T-helper 2 cell treated with Interferon-gamma antibody and Interleukin-4, amounts not matched to agents 5 μg/mL and 100 μg/mL, for 36 hours (primary cell): ENCODE measurements at places on chromosomes 2 and 18.

DNA sequence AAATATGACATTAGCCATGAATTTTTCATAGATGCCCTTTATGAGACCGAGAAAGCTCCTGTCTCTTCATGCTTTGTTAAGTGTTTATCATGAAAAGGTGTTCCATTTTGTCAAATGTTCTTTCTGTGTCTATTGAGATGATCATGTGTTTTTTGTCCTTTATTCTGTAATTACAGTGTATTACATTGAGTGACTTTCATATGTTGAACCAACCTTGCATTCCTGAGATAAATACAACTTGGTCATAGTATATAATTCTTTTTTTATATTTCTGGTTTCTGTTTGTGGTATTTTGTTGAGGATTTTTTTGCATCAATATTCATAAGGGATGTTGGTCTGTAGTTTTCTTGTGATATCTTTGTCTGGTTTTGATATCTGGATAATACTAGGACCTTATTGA is 52.9 kb upstream of the HPCAL1 start:
- DNase-seq, result no peak

DNA sequence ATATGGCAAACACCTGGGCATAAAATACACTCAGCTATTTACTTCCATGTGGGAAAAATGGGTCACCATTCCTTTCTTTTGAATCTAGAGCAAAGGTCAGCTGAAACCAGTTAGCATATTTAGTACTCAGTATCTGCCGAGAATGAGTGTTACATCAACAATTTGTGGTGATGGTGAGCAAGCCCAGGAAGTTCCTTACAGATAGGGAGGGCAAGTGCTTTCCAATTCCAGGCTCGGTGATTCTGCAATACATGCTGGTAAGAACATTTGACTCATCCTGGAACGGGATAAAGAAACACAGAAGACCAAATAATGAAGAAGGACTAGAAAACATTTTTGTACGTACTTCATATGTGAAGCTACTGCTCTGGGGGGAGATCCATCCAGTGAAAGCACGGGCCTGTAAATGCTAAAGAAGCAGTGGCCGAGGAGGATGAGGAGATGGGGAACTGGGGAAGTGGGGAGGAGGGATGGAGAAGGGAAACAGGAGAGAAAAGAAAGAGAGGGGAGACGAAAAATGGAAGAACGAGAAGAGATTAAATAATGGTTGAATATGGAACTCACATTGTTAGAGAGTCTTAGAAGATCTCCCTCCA is 251.9 kb downstream of the TTC32 start:
- DNase-seq, result no peak

- DNase-seq, result no peak
Measured at GRCh38 chr2:228474466-228474865, 293.0 kb upstream of the SPHKAP start.

- DNase-seq, result no peak
Measured at GRCh38 chr2:156565066-156565710, 129.0 kb downstream of the GPD2 start.

- no peak for DNase-seq
Measured at GRCh38 chr2:172376505-172377125, 50.8 kb upstream of the ITGA6 start.

- DNase-seq, result no peak
Measured at GRCh38 chr2:238046725-238047270, 14.0 kb upstream of the SCLY start.

DNA sequence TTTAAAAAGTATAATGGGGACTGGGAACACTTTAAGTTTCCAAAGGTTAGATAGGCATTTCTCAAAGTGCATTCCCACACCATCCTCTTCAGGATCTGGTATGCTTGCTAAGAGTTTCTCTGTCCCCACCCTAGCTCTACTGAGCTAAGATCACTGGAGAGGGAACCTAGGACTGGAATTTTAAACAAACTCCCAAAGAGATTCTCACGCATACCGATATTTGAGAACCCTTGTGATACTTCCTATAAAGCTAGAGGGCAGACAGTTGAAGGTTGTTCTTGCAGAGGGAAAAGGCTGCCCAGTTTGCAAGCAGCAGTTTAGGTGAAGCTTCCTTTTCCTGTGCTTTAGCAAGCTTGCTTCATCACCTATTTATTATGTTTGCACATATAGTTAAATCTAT is 3.6 kb downstream of the CNRIP1 start:
- no peak for DNase-seq
